ENCODE measurements at places on chromosomes 4 and X. TPM values are rescaled to one million over a fixed set of nuclear protein-coding genes. Genes with fewer than 3 reads are reported as not detected.

ADH1B gene
- not detected for total RNA-seq

CCSER1 gene
- total RNA-seq, result 0.19 TPM

GAGE13 gene
- not detected for total RNA-seq

CXCL11 gene
- not detected for total RNA-seq

VCX3B gene
- total RNA-seq, result not detected

C4orf50 gene
- total RNA-seq, result not detected

TCP11X2 gene
- not detected for total RNA-seq

NDP gene
- not detected for total RNA-seq

DLG3 gene
- total RNA-seq, result 6.7 TPM

HSFX1 gene
- 1.4 TPM for total RNA-seq
